Mesenteric fat pad (tissue), 1 donor: ENCODE measurements at places on chromosomes 16 and 17. TPM values are rescaled to one million over a fixed set of nuclear protein-coding genes. Genes with fewer than 3 reads are reported as not detected.

Gene KRTAP4-9
- not detected for total RNA-seq

Gene TPSG1
- not detected for total RNA-seq

Gene PRAC2
- not detected for total RNA-seq

Gene TMEM238L
- total RNA-seq = not detected

DNA sequence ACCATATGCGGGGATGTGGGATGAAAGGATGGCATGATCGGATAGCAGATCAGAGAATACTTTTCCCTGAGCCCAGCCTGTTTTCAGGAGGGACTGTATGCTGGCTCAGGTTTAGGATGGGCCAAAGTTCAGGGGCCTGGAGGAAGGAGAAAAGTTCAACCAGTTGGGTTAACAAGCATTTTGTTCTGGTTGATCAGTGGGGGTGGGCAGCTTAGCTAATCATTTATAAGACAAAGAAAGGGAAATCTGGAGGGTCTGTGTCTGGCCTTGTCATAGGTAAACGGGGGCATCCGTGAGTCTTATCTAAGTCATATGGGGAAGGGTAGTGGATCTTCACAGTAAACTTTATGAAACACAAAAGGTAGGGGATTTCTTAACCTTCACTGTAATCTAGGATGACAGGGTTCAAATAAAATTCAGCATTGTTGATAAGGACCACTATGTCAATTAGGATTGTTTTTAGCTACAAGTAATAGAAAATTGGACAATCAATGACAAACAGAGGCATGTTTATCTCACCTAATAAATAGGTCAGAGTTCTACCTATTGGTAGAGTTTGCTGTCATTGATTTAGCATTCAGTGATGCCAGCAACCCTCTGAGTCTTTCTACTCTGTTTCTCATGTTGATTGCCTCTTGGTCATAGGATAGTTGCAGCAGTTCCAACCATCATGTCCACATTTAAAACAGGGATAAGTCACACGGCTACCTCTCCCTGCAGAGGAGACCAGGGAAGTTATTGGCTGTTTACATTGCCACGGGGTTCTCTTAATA lies 11.4 kb downstream of the PCTP start:
- DNase-seq = no peak

DNA sequence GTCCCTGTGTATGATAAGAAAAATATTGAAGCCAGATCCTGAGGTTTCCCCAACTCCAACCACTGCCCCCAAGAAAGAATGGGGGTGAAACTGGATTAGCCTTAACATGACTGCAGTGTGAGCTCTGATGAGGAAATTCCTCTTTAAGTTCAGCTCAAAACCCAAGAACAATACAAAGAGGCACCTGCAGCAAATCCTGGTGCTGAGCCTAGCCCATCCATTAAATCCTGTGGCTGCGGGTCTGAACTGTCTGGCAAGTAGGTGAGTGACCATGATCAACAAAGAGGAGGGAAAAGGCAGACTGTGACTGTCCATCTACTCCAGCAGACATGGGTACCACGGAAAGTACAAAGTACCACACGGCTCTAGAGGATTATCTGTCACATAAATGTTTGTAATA lies 64.2 kb downstream of the CREBBP start:
- DNase-seq = no peak

DNA sequence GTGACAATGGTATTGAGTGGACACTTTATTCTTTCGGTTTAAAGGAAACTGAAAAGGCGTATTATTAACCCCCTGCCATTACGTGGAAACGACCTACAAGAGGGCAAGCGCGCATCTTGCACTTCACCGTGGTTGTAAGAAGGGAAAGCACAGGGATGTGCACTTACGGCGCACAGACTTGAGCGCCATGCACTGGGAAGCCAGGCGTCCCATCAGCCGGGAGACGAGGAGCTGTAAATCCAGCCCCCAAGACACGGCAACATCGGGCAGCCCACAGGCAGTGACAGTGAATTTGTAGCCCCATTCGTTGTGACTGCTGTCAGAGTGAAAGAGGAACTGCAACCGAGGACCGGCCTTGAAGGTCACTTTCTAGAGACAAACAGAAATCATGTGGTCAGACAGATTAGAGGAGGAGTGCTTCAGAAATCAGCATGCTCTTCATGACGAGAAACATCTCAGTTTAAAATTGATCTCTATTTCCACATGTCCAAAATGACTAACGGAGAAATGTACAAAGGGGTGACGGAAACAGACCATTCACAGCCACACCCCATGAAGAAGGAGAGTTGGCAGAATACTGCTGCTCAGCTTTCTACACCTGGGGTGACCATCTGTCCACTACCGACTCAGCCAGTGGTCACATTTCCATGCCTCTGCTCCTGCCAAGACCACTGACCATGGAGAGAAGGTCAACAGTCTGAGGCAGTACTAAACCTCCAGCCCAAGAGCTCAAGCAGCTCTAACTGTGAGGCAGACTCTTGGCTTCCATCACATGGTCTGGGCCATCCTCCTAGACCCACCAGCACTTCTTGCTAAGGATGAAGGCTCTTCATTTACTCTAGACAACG lies 68.6 kb downstream of the ZZEF1 start:
- DNase-seq = no peak

- DNase-seq = no peak
These were observed 44.9 kb downstream of the ABCA8 start for GRCh38 chr17:68910251-68910705.

DNA sequence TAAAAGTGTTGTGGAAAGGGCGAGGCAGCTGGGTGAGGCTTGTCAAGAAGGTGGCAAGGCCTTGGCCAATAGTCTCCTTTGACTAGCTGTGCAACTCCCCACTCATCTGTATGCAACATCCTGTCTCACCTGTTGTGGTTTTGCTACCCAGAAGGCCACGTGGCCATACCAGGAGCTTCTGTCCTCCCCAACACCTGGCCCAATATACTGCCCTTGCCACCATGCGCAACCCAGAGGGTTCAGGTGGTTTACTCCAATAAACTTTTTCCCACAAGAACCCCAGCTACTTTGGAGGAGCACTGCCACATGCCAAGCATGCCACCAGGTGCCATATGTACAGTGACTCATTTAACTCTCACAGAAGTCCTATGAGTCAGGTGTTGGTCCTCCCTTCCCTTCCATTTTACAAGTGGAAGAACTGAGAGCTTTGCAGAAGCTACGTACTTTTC lies 10.2 kb downstream of the MYO19 start:
- peak; percentile 59 for DNase-seq

DNA sequence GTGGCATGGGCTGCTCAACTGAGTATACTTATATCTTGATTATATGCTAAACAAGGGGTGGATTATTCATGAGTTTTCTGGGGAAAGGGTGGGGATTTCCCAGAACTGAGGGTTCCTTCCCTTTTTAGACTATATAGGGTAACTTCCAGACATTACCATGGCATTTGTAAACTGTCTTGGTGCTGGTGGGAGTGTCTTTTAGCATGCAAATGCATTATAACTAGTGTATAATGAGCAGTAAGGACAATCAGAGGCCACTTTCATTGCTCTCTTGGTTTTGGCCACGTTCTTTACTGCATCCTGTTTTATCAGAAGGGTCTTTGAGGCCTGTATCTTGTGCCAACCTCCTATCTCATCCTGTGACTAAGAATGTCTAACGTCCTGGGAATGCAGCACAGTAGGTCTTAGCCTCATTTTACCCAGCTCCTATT lies 12.0 kb downstream of the PRR11 start:
- DNase-seq = no peak

- no peak for DNase-seq
These were observed 180.0 kb upstream of the CACNG3 start for GRCh38 chr16:24075931-24076716.

- peak; percentile 59 for DNase-seq
These were observed 6.5 kb upstream of the PRR29 start for GRCh38 chr17:63991611-63992010.

DNA sequence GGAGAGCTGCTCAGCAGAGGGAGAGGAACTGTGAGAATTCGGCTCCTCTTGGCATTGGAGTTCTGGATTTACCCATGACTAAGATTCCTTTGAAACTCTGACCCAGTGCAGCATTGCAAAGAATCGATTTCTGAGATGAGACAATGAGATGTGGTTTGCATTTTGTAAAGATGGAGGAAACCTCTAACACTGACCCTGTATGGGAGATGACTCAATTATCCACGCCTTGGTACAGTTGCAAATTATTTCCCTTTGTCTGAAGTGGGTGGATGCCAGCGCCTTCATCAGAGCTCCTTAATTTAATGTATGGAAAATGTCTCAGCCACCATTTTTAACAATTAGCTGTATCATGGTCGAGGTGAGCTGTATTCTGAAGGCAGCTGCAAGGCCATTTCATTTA lies 53.4 kb downstream of the NUP93 start:
- DNase-seq = no peak

GRCh38 chr16:75070012-75070841 lies 46.4 kb downstream of the LDHD start:
- no peak for DNase-seq

DNA sequence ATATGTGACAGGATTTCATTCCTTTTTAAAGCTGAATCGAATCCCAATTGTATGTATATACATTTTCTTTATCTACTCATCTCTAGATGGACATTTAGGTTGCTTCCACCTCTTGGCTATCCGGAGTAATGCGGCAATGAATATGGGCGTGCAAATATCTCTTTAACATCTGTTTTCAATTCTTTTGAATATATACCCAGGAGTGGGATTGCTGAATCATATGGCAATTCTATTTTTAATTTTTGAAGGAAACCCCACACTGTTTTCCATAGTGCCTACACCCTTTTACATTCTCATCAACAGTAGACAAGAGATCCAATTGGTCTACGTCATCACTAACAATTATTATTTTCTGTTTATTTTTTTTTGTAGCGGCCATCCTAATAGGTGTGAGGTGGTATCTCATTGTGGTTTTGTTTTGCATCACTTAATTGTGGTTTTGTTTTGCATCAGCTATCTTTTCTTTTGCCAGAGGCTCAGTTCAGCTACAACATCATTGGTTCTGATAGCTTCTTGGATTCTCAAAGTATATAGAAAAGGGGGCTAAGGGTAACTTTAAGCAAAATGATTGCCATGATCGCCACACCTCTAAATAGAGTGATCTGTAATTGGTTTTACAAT lies 25.6 kb upstream of the MAP2K6 start:
- no peak for DNase-seq

DNA sequence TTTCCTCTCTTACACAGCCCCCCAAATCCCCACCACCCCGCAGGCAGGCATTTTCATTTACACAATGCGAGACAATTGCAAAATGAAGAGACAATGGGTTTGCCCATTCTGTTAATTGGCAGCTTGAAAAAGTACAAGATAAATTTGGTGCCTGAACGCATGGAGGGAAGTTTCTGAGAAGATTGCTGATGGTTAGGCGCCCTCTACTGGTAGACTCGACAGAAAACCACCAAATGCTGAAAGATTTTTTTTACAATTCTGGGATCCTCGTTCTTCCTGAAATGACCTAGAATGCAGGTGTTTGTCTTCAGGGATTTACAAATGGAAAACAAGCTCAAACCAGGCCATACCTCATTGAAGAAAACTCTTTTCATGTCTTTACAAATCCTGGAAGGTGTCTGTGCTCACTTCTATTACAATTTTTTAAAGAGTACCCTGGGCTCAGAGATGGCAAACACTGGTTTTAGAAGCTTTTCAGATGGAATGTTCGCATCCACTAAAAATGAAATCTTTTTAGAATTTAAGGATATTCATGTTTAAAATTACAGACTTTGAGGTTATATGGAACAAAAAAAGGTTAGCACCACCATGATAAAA lies 338.5 kb downstream of the PMP22 start:
- DNase-seq = no peak

- no peak for DNase-seq
These were observed 17.5 kb downstream of the ABHD15 start for GRCh38 chr17:29549177-29549923.

DNA sequence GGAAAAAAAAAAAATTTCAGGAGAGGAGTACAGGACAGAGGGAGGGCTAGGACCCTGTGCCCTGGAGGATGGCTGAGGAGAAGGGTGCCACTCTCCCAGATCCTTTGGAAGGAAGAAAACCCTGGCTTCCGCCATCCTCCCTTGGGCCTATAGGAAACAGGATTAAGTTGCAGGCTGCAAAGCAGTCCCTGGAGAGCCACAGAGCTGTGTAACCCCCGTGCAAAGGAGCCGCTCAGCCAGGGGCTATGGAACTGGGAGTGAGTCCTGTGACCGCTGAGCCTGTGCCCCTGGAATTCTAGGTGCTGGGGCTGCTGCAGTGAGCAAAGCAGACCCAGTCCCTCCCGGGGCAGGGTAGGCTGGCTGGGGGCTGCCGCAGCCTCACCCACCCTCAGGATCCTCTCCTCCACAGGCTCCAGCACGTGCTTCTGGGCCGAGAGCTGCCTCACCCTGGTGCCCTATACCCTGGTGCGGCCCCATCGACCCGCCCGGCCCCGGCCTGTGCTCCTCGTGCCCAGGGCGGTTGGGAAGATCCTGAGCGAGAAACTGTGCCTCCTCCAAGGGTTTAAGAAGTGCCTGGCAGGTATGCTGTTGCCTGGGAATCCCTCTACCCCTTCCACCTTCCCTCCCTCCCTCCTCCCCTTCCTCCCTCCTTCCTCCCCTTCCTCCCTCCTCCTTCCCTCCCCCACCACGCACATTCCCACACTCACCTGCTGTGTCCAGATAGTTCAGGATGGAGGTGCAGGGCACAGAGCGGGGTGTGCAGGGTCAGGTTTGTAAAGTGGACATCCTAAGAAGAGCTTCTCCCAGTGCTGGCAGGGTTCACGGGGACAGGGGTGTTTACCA lies 15.3 kb downstream of the SGSH start:
- no peak for DNase-seq

DNA sequence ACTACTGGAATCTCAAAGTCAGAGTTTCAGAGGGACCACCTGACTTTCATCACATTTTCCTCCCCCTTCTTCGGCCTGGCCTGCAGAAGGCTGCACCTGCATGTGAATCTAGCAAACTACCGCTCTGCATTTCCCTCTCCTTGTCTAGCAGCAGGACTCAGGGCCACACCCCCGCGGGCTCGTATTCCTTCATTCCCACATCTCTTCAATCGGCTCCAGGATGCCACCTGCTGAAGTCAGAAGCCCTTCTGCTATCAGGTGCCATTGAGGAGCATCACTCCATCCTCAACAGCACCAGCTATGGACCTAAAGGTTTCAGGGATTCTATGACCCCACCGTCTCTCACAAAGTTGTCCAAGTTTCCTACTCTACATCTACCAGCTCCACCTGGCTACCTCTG lies 169.5 kb downstream of the VPS53 start:
- no peak for DNase-seq

DNA sequence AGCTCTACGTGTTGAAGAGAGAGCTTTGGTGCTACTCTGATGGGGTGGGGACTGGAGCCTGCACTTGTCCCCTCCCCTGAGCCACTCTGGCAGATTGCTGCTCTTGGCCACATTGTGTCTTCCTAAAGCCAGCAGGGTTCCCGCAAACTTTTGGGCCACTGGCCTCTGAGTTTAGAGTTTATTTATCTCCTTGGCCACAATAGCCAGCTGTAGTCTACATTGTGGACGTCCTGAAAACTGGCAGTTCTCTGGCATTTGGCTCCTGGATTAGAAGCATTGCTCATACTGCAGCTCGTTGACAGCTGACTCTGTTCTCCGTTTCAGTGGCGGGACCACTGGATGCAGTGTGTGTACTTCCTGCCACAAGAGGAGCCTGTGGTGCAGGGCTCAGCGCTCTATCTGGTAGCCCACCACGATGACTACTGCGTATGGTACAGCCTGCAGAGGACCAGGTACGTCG lies 34.6 kb downstream of the PRMT7 start:
- DNase-seq = no peak
